EL (cell line): ENCODE measurements at places on chromosomes 5 and 9.

DNA sequence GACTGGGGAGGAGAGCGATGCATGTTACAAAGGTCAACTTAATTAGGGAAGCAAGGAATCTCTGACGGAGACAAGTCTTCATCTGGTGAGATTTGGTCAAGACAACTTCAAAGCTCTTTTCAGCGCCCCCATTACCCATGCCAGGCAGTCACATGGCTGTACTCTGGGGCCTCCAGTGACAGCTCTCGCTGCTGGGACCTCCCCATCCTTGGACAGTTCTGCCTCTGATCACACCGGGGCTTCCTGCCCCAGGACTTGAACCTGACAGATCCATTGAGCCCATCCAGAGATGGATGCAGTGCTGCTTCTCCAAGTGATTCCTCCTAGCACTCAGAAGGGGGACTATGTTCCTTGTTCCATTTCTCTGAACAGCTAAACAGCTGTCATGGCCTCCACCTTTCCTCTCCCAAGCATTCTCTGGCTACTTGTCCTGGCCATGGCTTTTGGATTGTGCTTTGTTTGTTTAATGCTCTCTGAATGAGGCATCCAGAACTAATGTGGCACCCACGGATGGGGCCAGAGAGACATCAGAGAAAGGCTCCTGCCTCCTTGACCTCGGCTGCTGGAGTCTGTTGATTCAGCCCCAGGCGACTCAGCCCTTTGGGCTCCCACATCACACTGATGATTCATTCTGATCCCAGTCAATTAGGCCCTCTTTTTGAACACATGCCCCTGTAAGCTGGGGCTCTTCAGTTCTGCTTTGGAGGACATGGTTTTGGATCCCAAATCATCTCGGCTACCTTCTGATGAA, 122.1 kb upstream of the ADAMTS16 start:
- DNase-seq, result peak; percentile 94

DNA sequence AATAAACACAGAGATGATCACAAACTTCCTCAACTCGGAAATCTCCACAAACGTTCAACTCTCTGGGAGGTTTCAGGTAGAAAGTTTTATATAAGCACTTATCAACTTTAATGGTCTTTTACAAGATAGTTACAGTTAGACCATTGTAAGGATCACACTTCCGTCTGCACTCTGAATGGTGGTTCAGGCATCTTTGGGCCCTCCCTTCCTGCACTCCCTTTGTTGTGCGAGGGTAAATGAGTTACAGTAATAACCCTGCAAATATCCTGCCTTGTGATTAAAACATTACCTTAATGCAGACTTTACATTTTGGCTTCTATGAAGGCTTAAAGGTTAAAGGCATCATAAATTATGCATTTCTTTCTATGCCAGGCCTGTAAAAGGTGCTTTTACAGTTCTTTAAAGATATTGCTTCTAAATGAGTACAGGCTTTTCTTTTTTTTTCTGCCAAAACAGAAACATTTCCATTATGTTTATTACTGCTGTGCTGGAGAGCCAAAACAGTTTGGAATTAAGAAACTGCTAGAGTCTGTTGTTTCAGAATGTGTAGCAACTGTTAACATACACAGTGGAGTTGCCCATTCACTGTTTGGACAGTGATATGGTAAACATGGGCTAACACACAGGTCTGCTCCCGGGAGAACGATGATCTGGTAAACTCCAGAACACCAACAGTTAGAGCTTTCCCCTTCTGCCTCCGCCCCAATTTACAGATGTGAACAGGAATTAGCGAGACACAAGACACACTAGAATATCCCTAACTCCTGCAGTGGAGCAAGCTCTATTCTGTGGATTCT, 1.1 kb downstream of the PRUNE2 start:
- DNase-seq, result no peak

DNA sequence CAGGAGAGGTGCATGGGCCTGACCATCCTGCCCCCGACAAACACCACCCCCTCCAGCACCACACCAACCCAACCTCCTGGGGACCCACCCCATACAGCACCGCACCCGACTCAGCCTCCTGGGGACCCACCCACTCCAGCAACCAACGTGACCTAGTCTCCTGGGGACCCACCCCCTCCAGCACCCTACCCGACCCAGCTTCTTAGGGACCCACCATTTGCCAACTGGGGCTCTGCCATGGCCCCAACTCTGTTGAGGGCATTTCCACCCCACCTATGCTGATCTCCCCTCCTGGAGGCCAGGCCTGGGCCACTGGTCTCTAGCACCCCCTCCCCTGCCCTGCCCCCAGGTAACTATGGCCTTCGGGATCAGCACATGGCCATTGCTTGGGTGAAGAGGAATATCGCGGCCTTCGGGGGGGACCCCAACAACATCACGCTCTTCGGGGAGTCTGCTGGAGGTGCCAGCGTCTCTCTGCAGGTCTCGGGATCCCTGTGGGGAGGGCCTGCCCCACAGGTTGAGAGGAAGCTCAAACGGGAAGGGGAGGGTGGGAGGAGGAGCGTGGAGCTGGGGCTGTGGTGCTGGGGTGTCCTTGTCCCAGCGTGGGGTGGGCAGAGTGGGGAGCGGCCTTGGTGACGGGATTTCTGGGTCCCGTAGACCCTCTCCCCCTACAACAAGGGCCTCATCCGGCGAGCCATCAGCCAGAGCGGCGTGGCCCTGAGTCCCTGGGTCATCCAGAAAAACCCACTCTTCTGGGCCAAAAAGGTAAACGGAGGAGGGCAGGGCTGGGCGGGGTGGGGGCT, 4.6 kb downstream of the CEL start:
- DNase-seq, result no peak

GRCh38 chr9:129489838-129490582, 130.9 kb downstream of the C9orf50 start:
- peak; percentile 34 for DNase-seq

DNA sequence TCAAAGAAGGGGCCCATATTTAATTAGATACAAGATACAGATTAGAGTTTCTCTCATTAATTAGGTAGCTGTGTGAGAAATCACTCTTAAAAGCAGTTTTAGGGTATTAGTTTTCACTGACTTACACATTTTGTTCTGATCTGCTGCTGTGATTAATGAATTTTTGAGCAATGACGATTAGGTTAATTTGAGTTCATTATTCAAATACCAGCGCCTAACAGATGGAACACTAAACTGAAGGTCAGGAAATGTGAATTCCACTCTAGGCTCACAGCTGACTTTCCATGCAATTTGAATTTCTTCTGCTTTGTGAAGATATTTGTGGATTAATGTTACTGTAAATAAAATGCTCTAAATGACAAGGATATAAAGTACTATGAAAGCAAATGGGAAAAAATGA, 380.6 kb downstream of the ADGRV1 start:
- peak; percentile 47 for DNase-seq

DNA sequence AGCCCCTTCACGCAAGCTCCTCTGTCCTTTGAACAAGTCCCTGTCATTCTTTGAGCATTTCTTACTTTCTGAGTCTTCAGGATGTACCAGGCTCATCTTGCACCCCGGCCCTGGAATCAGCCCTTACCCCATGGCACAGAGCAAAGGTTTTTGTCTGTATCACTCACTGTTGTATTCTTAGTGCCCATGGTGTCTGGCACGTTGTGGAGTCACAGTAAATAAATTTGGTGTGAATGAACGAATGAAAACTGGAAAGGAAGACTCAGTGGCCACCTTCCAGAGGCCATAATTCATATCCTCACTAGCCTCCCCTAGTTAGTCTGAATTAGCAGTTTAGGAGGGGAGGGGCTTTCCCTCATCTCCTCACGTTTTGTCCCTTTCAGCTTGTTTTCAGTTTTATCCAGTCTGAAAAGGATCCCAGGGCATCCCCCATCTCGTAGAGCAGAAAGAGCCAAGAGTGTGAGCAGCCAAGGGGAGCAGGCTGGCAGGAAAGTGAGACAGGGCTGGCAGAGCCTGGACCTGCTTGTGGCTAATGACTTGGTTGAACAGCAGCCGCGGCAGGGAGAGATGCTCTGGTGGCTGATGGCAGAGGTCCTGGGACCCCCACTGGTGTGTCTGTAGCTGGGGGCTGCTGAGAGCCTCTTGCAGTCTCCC, 42.7 kb downstream of the ZNF618 start:
- DNase-seq, result no peak

DNA sequence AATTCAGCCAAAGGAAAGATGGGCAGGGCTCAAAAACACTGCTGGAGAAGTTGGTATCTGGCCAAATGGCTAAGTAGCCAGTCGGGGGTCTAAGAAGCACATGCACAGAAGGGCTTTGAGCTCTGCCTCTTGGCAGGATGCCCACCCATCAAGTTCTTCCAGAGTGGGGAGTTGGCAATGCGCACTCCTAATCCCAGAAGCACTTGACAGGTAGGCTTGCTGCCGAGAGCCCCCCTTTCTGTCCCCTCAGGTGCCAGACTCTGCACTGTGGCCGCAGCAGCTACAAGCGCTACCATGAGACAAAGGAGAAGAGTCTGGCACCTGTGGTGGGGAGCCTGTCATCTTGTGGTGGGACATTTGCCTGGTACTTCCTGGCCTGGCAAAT, 252.9 kb upstream of the SLC24A2 start:
- DNase-seq, result no peak

DNA sequence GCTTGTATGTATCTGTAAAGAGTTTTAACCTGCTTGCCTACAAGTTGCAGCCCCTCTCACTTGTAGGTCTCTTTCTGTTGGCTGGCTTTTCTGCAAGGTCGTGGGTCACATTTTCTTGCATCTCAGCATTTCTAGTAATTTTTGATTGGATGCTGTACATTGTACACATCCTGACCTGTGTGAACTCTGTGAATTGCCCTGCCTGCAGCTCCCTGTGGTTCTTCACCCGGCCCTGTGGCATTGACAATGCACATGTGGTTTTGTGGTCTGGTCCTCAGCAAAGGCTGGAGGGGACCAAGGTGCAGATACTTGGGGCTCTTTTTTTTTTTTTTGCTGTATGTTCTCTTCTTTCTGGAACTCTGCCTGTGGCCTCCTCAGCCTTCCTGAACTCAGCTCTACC, 53.6 kb downstream of the WNK2 start:
- DNase-seq, result no peak

GRCh38 chr9:5850724-5851122, 17.8 kb upstream of the ERMP1 start:
- no peak for DNase-seq

DNA sequence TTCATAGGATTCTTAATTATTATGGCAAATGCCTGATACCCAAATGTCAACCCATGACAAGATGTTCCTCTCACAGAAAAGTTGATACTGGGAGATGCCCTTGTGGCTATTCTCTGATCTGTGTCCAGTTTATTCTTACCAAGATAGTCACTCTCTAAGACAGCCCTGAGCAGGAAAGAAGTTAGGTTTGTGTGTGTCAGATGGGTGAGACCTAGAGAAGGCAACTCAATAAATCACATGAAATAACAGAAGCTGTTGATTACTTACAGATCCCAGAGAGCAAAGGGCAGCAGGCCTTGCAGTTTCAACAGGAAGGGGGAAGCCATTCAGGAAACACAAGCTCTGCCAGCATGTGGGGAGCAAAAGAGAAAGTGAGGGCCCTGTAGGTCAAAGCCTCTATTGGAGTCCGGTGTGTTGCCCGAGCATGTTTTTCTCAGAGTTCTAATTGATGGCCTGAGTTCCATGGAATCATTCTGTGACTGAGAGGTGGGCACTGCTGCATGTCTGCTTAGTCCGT, 1193.7 kb upstream of the CDH18 start:
- no peak for DNase-seq

DNA sequence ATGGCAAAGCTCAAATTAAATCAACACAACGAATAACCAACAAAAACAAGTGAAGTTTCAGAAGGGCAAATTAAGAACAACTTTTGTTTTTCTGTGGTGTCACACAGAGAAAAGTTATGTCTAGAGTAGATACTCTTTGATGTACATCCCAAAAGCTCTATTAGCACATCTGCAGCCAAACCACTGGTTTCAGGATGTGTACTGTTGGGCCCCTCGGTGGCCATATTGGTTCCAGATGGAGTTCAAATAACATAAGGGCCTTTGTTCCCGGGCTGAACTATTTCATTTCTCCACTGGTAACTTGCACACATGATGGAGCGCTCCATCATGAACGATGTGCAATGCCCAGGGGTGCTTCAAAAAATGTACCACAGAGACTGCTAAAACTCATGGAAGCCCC, 126.1 kb downstream of the SEMA5A start:
- no peak for DNase-seq

- DNase-seq, result no peak
These were observed at the start of gene IRX1 for GRCh38 chr5:3595006-3595961. IRX1 (plus strand) TSS chr5:3595832; CDS start chr5:3596106, 274 bp downstream.

- peak; percentile 13 for DNase-seq
These were observed 131.1 kb downstream of the RMI1 start for GRCh38 chr9:84111726-84112125.

DNA sequence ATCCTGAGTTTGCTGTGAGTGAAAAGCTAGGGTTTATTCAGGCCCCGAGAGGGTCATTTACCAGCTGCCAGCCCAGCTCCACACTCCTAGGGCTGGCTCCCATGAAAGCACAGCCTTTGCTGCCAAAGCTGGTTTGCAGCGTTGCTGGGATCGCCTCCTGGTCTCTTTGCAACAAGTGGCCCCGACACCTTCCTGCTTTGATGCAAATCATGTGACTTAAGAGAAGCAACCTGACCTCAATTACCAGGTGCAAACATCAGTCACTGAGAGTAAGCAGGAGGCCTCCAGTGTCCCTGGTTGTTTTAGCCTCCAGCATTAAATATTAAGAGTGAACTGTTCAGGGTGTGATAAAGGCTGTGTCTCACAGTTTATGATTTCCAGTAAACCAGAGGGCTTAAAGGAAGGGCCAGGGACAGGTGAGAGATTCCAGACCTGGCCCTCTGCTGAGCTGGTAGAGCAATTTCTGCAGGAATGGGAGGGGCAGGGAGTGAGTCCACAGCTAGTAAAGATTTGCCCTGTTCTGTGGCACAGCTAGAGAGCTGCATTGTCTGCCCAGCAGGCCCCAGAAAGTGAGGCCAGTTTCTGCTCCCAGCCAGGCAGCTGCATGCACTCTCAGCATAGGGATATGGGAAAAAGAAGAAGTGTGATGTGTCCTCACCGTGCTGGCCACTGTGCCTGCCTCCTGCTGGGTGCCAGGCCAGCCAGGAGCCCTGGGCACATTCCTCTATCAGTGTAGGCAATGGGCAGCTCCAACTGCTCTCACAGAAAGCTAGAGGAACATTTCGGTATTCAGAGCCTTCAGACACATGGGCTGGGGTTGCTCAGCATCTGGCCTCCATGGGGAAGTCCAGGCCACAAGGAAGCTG, 58.0 kb downstream of the SLC22A5 start:
- DNase-seq, result no peak

DNA sequence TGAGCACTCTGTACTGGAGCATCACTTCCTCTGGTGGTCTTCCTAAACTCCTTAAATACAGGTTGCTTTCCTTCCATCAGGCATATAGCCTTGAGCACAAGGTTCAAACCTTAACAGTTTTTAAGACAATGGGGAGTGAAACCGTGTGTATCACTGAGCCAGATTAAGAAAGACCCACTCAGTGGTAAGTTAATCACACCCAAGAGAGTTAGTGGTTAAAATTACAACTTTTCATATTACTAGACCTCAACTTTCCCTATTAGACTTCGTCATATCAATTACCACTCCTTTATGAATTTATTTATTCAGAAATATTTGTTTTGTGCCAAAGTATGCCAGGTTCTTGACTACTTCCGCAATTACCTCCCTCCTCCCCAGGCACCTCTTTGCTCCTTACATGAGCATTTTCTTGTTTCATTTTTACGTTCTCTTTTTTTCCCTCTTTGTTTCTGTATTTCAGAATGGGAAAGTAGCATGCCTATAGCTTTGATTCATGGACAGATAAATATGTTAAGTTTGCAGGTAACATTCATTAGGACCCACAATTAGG, 351.0 kb downstream of the KIAA0825 start:
- no peak for DNase-seq

GRCh38 chr5:139862313-139862712, 66.7 kb downstream of the PSD2 start:
- peak; percentile 35 for DNase-seq
